ENCODE measurements at places on chromosomes 3 and 15.

GRCh38 chr15:92971081-92971480, 71.0 kb downstream of the CHD2 start:
- no peak for DNase-seq

GRCh38 chr3:42539871-42540714, 37.6 kb downstream of the VIPR1 start:
- peak; percentile 75 for DNase-seq

- no peak for DNase-seq
Observed at GRCh38 chr15:61518191-61518950, 289.3 kb upstream of the RORA start.

DNA sequence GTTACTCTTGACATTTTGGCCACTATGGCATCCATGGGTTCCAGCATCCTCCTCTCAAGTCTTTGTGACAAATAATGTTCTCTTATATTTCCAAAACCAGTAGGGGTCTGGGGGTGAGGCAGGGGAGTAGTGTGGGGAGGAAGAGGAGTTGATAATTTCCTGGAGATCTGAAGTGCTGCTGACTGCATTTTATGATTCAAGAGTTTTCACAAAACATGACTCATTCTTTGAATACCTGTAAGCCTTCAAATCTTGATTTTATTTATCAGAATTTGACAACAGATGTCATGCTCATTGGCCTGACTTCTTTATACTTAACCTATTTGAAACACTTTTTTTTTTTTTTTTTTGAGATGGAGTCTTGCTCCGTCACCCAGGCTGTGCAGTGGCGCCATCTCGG, 98.8 kb upstream of the PLXND1 start:
- DNase-seq, result no peak
